ENCODE measurements at places on chromosomes 12 and 14. TPM values are rescaled to one million over a fixed set of nuclear protein-coding genes. Genes with fewer than 3 reads are reported as not detected.

The KCNK10 gene
- not detected for total RNA-seq

The CACNA1C gene
- 0.03 TPM for total RNA-seq

The OVCH1 gene
- not detected for total RNA-seq

The ANKLE2 gene
- 75.9 TPM for total RNA-seq

The FAM90A1 gene
- total RNA-seq = 0.07 TPM

The SERPINA10 gene
- total RNA-seq = not detected

The PTGER2 gene
- 1.5 TPM for total RNA-seq

The LIN7A gene
- 0.38 TPM for total RNA-seq

The LAG3 gene
- total RNA-seq = 0.88 TPM

The ERP27 gene
- total RNA-seq = not detected

The LRRC9 gene
- not detected for total RNA-seq
